ENCODE measurements at places on chromosomes 11 and 22.

GRCh38 chr11:131580476-131580875 is 210.1 kb downstream of the NTM start:
- no peak for DNase-seq

- no peak for DNase-seq
Observed at GRCh38 chr11:79418241-79418640, 22.6 kb downstream of the TENM4 start.

GRCh38 chr22:22156716-22157347 is 87.8 kb upstream of the VPREB1 start:
- peak; percentile 77 for DNase-seq

DNA sequence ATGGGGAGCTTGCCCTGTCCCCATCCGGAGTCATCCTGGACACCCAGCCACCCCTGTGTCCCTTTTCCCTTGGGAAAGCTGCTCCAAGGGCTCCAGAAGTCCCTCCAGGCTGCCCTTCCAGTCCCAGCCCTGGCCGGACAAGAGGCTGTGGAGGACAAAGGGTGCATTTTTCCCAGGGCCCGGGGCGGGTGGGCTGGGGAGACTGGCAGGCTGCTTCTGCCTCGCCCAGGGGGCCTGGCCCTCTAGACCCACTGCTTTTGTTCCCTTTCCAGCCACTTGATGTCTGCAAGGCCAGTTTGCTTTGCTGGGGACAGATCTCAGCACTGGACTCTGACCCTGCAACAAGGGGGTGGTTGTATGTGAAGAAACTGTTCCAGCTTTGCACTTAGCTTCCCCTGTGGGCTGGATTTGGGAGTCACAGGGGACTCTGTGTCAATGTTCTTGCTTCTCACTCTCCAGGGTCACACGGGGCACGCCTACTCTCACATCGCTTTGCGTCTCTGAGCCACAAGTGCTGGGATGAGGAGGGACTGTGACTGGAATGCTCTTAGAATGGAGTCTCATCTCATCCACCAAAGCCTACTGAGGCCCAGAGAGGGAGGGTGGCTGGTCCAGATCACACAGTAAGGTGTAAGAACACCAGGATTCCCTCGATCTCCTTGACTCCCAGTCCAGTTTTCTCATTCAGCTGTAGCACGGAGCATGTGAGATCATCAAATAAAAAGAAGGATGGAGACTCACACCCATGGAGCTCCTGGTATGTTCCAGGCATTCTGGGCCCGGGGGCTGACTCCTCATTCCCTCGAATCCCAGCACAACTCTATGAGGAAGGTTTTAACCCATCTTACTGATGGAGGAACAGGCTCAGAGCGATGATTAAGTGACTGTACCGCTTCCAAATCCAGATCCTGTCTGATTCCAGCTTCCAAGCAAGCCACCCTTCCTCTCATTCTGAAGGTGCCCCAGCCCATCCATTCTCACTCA is 59.9 kb downstream of the FBXO7 start:
- DNase-seq = no peak

- no peak for DNase-seq
Observed at GRCh38 chr11:69771466-69771865, 3.7 kb downstream of the FGF4 start.

GRCh38 chr11:63909591-63910506 is 7.1 kb downstream of the RCOR2 start:
- DNase-seq = peak; percentile 32

DNA sequence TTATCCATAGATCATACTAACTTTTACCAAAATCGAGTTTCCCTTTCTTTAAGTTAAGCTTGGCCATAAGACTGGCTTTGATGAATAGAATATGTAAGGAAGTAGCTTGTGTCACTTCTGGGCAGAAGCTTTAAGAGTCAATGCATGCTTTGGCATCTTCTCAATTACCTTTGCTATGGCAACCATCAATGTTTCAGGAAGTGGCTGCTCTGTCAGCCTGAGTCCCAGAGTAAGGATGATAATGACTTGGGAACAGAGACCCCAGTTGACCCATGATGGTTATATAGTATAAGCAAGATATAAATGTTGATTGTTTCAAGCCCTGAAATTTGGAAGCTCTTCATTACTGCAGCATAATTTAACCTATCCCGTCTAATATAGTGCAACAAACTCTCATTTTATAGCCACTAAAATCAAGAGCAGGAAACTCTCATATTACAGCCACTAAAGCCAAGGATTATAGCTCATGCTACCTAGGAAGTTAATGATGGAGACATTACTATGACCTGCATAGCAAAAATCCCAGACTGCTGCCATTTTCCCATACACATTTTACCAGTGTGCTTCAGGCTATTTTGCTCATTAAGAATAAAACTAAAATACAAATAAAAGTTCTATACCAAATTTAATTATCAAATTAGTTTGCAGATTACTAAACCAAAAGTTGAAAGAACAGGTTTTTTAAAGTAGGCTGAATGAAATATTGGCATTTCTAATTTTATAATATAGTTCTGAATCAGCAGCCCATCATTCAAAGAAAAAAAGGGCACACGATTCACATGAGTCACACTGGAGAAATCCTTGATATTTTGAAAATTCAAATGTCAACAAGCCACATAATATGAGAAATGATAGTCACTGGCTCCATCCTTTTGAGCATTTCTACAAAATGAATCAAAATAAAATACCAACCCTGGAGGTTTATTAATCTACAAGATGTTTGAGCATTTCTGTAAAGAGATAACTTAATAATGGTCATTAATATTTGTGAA is 23.8 kb downstream of the FSHB start:
- no peak for DNase-seq

GRCh38 chr11:13769188-13769587 is 100.7 kb downstream of the FAR1 start:
- no peak for DNase-seq

- no peak for DNase-seq
Observed at GRCh38 chr11:85822814-85823213, 11.9 kb upstream of the SYTL2 start.

GRCh38 chr22:31496735-31497146 is 405 bp downstream of the SFI1 start:
- DNase-seq = no peak

- DNase-seq = no peak
Observed at GRCh38 chr11:110833033-110833484, 120.8 kb upstream of the ARHGAP20 start.

DNA sequence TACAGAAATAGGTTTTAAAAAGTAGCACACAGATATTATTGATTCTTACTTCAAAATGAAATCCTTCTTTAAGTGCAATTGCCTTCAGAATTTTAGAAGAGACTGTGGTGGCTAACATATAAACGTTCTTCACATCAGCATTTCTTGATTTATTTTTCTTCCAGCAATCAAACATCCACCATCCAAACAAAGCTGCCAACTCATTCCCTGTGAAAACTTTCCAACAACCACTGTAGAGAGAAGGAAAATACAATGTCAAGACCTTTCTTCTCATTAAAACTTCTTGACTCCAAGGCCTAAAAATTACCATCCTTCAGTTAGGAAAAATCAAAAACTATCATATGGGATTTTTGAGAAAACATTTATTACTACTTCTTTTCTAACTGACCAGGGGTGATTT is 34.0 kb upstream of the P4HA3 start:
- DNase-seq = no peak

DNA sequence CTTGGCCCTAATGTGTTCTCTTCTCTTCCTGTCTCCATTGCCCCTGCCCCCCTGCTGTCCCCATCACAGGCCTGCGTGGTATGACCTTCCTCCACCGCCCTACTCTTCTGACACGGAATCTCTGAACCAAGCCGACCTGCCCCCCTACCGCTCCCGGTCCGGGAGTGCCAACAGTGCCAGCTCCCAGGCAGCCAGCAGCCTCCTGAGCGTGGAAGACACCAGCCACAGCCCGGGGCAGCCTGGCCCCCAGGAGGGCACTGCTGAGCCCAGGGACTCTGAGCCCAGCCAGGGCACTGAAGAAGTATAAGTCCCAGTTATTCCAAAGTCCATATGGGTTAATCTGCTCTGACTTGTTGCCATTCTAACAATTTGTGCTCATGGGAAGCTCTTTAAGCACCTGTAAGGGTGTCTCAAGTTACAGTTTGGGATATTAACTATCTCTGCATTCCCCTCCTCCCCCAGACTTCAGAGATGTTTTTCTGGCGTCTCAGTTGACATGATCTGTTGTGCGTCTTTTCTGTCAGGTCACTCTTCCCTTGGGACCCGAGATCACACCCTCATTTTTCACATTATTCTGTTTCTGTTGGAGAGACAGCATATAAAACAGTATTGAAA is 60.0 kb downstream of the COMMD9 start:
- no peak for DNase-seq

- no peak for DNase-seq
Observed at GRCh38 chr11:113265362-113265761, 49.0 kb upstream of the TTC12 start.

DNA sequence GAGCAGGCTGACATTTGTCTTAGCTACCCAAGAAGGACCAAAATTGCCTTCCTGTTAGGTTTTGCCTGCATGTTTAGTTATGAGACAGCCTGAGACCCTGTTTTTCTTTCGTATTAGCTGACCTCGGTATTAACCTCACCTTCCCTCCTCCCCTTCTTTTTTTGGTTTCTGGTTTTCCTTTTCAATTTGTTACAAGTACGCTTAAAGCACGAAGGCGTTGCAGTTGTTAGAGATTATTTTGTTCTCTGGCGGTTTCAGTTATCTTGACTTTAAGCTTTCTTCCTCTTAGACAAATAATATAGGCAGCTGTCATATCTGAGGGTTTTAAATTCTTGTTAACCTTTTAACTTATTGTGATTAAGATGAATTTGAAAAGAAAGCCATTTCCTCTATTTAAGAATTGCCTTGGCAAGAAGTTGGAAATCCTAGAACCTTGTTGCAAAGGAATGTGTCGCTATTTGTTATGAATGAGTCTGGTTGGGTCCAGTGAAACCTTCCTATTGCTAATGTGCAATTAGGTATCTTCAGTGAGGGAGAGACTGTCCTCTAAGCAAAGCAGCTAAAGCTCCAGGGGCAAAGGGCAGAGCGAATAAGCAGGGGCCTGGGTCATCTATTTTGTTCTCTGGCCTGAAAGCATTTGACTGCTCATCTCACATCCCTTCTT is 45.7 kb downstream of the PACS1 start:
- DNase-seq = no peak

DNA sequence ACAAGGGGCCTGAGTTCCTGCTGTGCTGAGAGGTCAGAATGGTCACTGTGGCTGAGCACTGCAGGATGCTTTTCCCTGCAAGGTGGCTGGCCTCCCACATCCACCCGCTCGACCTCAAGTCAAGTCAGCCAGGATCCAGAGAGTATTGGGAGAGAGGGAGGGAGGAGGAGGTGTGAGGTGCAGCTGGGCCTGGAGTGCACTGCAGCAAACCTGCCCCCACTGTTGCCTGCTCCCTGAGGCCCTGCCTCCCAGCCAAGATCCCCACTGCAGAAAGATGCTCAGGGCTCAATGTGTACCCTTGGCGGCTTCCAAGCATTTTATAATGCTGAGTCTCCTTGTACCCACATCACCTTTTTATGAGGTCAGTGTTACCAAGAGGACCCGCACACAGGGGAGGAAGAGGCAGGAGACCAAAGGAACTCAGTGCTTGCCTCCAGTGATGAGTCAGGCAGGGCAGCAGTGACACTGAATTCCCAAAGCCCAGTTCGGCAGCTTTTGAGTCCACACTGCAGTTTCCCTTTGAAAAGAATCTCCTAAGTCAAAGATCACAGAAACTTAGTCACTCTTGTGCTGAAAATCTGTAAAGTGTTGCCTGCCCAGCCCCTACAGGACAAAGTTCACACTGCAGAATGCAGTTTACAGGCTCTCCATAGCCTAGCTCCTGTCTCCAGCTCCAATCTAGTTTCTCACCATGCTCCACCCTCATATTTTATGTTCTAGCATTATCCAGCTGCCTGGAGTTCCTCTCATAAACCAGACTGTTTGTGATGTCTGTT is 3.1 kb downstream of the ENDOD1 start:
- DNase-seq = no peak

DNA sequence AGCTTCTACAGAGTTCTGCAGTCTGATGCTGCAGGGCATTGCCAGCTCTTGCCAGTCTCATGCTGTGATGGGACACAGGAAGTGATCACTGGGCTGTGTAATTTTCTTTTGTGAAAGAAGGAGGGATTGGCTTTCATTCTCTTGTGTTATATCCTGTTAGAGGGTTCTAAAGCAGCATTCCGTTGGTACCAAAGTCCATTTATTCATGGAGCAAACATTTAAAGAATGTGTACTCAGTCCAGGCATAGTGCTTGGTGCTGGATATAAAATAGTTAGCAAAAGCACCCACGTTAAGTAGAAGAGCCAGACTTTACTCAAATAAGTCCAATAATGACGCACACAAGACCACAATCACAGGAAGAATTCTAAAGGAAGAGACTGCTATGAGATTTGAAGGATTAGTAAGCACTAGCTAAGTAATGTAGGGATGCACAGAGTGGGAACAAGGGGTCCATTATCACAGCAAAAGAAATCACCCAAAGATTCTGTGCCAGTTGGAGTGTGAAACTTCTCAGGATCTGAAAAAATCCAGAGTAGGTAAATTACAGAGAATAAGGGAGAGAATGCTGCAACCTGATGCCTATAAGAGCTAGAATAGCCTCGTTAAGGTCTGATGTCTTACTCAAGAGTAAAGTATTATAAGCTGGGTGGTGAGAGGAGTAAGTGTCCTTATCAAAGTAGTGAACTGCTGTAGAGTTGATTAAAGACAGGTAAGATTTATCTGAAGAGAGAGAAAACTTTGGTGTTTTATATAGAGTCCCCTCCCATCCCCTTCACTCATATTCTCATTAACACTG is 728.3 kb downstream of the METTL15 start:
- DNase-seq = no peak

DNA sequence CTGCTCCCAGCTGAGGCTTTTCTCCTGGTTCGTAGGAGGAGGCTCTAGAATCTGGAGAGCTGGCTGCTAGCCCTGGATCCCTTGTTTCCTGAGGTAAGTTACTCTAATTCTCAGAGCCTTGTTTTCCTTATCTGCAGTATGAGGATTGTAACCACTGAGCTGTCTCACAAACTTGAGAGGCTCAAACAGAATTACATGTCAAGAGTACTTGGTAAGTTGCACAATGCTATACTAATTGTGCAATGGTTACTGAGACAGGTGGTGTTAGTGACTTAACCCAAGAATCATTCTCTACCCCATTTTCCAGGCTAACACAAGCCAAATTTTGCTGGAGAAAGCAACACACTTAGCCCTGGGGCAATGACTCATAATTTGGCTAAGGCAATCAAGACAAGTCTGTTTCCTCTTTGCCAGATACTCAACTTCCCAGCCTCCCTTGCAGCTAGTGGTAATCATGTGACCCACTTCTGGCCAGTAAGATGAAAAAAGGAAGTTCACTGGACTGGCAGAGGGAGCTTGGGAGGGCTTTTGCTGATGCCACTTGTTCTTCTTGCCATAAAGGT is 348.0 kb downstream of the TENM4 start:
- no peak for DNase-seq

DNA sequence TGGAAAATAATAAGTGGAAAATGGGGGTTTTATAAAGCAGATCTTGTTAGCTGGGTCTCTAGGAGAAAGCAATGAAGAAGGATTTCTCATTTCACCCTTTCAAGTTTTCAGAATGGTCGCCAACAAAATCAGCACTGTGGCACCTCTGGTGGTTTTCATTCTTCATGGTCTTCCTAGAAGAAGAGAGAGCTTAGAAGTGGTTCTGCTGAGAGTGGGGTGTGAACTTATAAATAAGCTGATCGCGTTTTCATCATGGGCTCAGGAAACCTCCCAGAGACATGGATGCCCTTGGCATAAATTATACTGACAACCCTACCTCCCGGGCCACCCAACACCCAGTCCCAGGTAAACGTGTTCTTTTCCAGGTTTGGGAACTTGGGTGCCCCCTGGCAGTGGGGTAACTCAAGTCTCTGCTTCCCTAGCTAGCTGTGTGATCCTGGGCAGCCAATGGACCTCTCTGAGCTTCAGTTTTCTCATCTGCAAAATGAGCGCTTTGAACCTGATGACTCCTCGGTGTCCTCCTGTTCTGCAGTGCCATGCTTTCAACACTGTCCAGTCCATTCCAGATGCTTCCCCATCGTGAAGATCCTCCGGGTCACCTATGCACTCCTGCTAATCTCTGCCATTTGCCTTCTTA is 72.6 kb upstream of the GRAMD1B start:
- no peak for DNase-seq
